Activated gamma-delta T cell (primary cell): ENCODE measurements at places on chromosomes 1 and 21.

DNA sequence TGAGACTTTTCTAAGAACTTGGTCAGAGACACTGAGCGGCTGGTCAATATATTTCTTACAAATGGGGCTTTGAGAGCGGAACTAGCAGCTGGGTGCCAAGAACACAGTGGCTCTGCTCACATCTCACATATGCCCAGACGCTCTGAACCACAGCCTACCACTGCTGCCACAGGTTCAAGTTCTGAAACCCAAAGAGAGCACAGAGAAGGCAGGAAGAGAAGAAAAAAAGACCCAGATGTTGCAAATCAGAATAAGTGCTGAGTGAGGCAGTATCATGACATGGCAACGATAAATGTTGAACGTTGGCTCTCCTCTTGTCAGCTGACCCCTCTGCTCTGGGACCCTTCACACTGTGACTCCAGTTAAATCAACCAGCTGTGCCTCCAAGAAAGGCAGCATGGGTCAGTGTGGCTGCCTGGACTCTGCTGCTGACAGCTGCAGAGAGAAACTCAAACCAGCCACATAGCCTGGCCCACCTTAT lies 26.4 kb downstream of the HIVEP3 start:
- no peak for DNase-seq

DNA sequence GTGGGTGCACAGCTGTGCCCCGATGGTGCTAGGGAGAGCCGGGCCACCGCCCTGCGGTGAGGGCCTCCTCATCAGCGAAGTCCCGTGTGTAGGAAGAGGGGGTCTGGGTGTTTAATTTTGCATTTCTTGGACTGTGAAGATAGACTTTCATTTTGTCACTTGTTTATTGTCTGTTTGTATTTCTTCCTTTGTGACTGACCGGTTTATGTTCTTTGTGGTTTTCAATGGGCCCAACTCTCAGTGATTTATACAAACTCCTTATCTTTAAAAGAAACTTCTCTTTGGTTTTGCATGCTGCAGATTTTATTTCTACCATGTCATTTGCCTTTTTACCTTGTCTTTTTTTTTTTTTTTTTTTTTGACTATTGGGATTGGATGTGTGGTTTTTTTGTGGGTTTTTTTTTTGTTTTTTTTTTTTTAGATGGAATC lies 65.1 kb downstream of the COL18A1 start:
- no peak for DNase-seq

GRCh38 chr1:225533238-225533637 lies 105.4 kb upstream of the LBR start:
- no peak for DNase-seq

GRCh38 chr1:11594222-11594621 lies 60.0 kb downstream of the FBXO2 start:
- DNase-seq, result no peak

- no peak for DNase-seq
These were observed 612 bp downstream of the PSMA5 start for GRCh38 chr1:109425391-109426280.

DNA sequence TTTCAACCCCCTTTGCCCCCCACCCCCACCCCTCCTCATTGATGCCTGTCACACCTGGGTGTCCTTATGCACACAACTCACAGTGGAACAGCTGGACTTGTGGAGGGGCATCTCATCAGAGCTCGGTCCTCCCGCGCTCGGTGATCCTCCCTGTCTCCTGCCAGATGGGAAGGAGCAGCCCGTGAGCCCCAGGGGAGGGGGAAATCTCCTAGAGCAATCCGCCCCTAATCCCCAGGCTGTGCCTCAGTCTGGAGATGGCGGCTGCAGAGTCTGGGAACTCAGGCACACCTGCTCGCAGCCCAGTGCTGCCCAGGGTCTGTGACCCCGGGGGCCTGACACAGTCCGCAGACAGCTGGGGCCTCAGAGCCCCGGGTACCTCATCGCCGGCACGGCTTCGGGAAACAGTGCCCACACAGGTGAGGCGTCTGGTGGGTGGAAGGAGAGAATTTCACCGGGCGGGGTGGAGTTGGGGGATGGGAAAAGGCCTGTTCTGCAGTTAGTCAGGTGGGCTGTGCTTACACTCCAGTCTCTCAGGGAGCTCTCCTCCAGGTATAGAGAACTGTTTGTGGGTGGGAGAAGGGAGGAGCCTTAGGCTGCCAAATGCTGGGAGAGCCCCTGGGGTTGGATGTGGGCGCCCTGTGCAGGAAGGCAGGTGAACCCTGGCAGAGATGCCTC lies 29.3 kb downstream of the TMCC2 start:
- no peak for DNase-seq
